ENCODE measurements at places on chromosomes 4 and X.

- no peak for DNase-seq
These were observed 958.2 kb downstream of the PCDH7 start for GRCh38 chr4:31678356-31678755.

- DNase-seq: no peak
These were observed 2246.0 kb downstream of the ARAP2 start for GRCh38 chr4:33998291-33998690.

DNA sequence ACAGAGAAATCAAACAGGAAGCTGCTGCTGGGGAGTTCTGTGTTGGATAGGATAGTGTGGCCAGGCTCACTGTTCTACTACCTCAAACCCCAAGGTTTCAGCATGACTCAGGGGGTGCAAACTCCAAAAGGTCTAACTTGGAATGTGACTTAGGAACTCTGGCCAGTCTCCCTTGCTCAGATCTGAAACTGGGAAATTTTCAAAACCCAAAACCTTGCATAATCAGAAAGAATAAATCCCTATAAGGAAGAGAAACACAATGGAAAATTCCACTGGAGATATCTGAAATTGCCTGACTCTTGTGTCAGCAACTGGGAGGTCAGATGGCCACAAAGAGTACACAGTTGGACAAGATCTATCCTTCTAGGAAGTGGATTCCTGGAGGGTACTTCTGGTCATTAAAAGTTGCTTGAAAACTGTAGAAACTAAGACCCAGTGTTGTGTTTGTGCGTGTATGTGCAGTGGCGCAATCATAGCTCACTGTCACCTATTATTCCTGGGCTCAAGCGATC is 58.0 kb downstream of the PPEF2 start:
- no peak for DNase-seq

- DNase-seq: no peak
These were observed 4.0 kb downstream of the PPM1K start for GRCh38 chr4:88280228-88280795.

DNA sequence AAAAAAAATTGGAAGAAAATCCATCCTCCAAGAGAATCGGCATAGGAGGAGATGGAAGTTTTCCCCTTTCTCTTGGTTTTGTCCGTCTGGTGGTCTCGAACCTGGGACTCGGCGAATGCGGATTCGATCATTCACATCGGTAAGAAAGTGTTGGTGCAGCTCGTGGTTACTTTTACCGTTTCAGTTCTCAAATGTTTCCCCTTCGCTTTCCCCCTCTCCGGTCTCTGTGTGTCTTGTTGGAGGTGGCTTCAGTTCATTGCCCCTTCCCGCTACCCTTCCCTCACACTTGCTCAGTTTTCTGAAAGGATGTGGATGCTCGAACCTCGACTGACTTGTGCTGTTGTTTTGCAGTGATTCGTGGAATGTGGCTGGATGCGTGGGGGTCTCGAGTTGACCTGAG is 840 bp downstream of the GRID2 start:
- DNase-seq: no peak
